ENCODE measurements at places on chromosomes 12 and 14.

DNA sequence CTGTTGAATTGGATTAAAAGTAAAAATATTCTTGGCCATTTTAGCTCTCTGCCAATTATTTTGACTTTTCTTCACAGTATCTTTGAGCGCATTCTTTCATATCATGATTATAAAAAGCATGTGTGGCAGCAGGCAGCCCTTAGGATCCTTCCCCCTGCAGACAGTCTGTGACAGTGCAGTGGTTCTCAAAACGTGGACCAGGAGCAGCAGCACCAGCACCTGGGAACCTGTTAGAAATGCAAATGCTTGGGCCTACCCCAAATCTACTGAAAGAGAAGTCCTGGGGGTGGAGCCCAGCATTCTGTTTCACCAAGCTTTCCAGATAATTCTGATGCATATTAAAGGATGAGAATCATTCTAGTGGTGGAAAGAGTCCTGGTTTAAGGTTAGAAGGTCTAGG lies 155.6 kb downstream of the MON2 start:
- DNase-seq, result no peak

DNA sequence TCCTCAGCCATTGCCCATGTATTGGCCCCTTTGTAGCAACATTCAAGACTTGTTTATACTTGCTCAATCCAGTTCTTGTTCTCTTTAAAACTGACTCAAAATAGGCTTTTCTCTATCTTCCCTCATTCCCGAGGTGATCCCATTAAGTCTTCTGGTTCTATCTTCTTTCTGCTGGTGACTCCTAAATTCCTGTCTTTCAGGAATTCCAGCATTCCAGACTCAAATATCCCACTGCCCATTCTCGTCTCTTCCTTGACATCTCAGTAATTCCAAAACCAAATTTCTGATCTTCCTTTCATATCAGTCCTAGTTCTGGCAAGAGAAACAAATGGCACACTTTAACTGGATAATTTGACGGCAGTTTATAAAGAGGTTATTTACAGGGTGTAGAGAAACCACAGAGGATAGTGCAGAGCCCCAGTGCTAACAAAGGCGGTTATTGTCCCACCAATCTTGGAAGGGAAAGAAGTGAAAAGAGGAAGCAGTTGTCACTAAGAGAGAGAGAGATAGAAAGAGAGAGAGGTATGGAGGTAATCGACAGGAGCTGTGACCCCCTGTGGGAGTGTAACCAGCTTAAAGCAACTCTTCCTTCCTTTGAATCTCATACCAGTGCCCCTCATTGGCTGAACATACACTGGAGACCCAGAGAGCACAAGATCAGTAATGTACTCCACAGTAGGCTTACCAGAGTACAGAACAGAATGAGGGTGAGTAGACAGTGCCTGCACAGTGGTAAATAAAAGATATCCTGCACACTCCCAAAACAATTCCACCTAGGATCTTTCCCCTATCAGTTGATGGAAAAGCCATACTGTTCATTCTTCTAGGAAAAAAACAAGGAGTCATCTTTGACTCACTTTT lies 177.6 kb upstream of the LMNTD1 start:
- DNase-seq, result no peak

- no peak for DNase-seq
Observed at GRCh38 chr12:53960187-53961024, 5.7 kb downstream of the HOXC12 start.

DNA sequence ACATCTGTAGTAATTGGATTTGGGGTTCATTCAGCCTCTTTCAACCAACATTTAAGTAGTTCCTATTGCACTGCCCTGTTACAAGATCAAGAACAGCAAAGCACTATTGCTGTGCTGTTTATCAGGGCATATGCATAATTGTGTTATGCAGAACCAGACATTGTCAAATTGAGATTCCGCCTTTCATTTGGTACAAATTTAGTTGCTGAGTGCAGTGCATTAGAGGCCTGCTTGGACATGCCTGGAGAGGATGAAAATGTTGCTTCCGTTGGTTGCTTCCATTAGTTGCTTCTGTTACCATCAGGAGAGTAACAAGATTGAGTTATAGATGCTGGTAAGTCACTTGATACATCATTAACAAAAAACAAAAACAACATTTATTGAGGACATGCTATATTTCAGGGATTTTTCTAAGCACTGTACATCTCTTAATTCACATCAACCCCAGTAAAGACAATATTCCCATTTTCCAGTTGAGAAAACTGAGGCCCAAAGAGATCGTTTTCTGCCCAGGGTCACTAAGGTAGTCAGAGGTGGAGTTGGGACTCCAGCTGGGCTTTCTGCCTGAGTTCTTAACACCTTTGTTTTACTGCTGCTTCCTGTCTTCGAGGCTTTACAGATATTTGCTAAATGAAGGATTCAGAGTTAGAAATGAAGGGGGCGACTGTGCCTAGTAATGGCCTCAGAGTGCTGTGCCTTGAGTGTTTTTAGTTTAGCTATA lies 79.3 kb downstream of the PPP2R5C start:
- no peak for DNase-seq

DNA sequence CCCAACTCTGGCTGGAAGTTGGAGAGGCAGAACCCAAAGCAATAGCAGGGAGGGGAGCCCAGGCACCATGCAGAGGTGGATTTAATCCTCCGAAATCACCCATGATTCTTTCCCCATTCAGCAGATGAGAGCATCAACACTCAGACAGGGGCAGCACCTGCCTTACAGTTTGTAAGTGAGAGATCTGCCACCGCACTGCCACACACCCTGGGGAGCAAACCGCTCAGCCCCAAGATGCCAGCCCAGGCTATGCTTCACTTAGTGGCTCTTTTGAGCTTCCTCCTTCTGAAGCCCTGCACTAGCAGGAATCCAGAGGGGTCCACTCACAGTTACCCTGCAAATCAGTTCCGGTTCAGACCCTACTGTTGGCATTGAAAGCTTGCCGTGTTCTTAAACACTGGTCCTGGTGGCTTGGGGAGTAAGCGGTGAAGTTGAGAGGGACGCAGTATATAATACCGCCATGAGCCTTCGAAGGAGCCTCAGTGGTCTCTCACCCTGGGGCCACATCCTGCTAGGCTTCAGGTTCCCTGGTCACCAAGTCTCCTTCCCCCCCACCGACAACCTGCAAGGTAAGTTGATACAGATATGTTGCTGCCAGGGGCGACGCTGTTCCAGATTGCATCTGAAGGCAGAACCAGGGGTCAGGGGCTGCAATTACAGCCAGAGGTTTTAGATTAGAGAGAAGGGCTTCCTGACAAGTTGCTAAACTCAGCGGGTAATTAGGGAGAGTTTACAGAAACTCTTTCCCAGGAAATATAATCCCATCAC lies 72.0 kb upstream of the CCND2 start:
- no peak for DNase-seq

DNA sequence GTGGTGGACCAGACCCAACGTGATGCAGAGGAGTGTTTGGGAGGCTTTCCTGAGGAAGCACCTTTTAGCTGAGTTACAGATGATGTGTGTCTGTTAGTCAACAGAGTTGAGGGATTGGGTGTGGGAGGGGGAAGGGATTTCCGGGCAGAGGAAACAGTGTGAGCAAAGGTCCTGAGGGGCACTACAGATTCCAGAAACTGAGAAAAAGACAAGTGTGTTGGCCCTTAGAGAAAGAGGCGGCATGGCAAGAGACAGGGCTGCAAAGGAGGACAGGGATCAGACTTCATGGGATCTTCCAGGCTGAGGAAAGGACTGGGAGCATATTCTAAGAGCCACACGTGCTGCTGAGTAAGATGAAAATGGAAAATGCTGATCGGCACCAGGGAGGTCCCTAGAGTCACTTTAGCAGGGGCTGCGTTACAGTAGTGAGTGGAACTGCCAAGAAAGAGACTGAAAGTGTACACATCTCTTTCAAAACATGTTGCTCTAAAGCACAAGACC lies 9.4 kb upstream of the RPS6KL1 start:
- peak; percentile 23 for DNase-seq

- DNase-seq, result no peak
Observed at GRCh38 chr14:35234012-35234805, 58.0 kb upstream of the PSMA6 start.

- DNase-seq, result no peak
Observed at GRCh38 chr12:42407306-42407705, 81.3 kb downstream of the PPHLN1 start.

DNA sequence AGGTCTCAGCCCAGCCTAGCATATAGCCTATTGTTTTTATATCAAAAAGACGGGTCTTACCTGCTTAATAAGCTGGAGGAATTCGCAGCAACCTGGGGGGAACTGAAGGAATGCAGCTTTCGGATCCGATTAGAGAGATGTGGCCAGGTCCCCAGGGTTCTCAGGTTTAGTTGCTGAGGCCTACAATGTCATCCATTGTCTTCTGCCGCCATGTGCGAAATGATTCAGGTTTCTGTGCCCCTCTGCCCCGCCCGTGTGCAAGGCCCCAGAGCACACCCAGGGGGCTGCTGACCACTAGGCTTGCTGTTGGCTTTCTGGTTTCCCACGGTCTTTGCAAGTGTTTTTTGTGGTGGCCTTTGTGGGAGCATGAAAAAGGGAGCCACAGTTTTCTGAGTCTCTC lies 154.5 kb upstream of the TBX3 start:
- DNase-seq, result no peak

GRCh38 chr14:89339579-89339978 lies 77.5 kb downstream of the FOXN3 start:
- DNase-seq, result no peak

DNA sequence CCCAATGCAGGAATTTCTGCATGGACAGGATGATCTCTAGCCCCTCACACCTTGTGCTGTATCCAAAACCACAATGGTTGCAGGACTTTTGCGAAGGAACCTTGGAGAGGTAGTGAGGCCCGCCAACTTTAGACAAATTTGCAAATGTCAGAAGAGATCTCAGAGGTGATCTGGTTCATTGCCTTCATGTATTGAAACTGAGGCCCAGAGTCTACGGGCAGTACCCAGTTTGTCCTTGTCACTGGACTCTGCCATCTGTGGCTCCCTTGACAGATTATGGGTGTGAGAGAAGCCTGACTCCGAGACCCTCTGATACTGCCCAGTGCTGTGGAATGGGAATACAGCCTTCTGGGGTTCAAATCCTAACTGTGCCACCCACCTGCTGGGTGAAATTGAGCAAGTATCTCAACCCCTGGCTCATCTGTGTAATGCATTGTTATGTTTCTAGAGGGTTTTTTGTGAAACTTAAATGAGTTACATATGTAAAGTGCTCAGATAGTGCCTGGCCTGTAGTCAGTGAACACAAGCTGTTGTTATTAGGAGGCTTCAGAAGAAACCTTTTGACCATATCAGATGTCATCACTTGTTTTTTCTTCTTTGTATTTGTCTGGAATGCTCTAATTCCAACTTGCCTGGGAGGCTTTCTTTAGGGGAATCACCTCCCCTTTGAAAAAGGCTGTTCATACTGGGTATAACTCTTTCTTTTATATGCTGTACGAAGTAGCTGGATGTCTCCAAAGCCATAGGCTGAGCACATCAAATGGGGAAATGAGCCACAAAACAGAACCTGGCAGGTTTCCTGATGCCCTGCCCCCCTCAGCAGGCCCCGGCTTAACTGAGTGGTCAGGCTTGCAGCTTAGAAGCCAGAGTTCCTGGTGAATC lies 71.4 kb upstream of the SRSF5 start:
- peak; percentile 46 for DNase-seq

GRCh38 chr14:90645842-90646443 lies 170.3 kb downstream of the TTC7B start:
- DNase-seq, result no peak

DNA sequence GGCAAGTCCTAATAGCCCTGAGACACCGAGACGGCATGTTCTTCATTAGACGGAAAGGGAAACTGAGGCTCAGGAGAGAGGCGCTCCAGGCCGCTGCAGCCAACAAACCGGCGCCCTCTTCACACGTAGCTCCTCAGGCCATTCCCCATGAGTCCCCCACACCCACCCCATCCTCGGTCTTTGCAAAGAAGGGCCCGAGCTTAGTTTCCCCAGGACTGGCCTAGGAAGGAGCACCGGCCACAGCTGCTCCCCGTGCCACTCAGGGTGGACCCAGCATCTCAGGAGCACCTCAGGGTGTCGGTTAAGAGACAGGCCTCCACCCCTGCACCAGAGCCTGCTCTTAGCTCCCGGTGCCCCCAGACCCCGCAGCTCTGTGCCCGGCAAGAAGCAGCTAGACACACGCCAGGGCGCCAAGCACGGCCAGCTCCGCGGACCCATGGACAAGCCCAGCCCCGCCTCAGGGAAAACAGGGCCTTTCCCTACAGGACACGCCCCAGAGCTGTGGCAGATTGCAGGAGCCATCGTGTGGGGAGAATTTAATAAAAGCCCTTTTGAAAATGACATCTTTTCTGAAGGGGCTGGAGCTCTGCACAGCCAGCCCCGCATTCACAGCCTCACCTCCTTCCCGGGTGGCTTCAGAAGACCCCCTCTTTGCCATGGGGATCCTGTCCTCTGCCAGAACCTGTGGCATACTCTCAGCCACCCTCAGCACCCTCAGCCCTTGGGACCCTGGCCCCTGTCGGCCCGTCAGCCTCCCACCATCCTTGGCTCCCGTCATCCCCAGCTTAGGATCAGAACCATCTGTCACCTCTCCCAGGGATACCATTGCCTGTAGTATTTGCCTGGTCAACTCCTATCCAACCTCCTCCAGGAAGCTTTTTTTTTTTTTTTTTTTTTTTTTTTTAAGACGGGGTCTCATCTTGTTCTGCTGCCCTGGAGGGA lies 59.7 kb downstream of the LGMN start:
- no peak for DNase-seq

DNA sequence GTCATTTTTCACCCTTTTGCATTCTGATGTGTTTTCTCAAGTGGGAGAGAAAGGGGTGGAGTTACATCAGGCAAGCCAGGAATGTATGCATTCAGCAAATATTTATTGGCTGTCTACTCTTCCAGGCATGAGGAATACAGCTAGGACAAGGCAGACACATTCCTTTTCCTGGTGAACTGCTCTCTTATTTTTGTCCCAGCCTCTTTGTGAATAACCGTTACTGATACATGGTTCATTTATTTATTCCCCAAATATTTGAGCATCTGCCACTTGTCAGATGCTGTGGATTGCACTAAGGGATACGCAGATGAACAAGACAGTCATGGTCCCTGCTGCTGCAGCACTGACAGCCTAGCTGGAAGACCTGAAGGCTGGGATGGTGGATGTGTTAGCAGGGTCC lies 6.1 kb downstream of the PELI2 start:
- no peak for DNase-seq

DNA sequence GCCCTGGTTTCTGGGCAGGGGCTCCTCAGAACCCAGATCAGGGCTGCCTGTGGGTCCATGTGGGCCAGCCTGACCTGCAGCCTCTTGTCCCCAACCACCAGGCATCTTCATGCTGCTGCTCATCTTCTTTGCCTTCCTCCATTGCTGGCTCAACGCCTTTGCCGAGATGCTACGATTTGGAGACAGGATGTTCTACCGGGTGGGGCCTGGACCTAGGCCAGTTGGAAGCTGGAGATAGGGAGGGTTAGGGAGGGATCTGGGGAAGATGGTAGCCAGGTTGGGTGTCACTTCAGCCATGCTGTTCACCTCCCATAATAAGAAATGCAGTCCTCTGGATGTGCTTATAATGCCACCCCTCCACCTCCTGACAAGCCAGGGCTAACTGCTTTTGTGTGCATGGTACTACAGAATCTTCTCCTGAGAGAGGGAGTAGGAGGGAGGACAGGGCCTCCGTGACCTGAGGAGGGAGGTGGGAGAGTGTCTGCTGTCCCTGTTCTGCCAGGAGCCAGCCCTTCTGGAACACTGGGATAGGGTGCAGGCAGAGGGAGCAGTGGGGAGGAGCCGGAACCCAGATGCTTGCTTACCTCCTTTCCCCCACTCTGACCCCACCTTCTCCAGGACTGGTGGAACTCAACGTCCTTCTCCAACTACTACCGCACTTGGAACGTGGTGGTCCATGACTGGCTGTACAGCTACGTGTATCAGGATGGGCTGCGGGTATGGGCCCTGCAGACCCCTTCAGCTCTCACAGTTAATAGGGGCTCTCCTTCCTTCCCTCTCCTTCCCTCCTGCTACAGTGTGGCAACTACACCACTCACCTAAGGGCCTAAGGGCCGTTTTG lies 17.6 kb downstream of the SOAT2 start:
- DNase-seq, result no peak

- DNase-seq, result no peak
Observed at GRCh38 chr14:95039993-95040348, 117.4 kb downstream of the DICER1 start.

Data from activated naive CD4-positive, alpha-beta T cell treated with anti-CD3 and anti-CD28 coated beads for 36 hours (primary cell).